ENCODE measurements at places on chromosomes 2 and 18. TPM values are rescaled to one million over a fixed set of nuclear protein-coding genes. Genes with fewer than 3 reads are reported as not detected.

Gene TMEM185B
- 39.3 TPM for total RNA-seq

Gene ASB18
- total RNA-seq, result not detected

Gene OSR1
- total RNA-seq, result not detected

Gene NETO1
- total RNA-seq, result not detected

Gene ABCA12
- not detected for total RNA-seq

Gene IL1RL2
- total RNA-seq, result not detected

Gene CTNNA2
- not detected for total RNA-seq

Gene LAMA1
- total RNA-seq, result not detected

Gene CCDC148
- not detected for total RNA-seq

Gene LYPD6
- not detected for total RNA-seq

Gene AGXT
- not detected for total RNA-seq

Gene VIT
- not detected for total RNA-seq

Gene SERPINB13
- total RNA-seq, result not detected

Gene NT5DC4
- total RNA-seq, result not detected

Gene INPP5D
- total RNA-seq, result 62.3 TPM

Gene SCN3A
- total RNA-seq, result not detected

Gene DES
- total RNA-seq, result not detected

Gene ACADL
- total RNA-seq, result not detected

Gene IL1R2
- total RNA-seq, result 0.97 TPM

Gene HOXD9
- total RNA-seq, result not detected

Gene KRTCAP3
- 7.5 TPM for total RNA-seq

Gene ARMC9
- total RNA-seq, result 2.5 TPM

Gene TNFAIP6
- total RNA-seq, result not detected

Gene CLEC4F
- not detected for total RNA-seq

Gene UGT1A4
- not detected for total RNA-seq

Gene HOXD12
- total RNA-seq, result not detected

Gene LANCL1
- total RNA-seq, result 35.1 TPM

Gene CCDC141
- 4.2 TPM for total RNA-seq

Gene TGFA
- total RNA-seq, result not detected

Gene LGALSL
- 2.6 TPM for total RNA-seq

Gene LONRF2
- 0.21 TPM for total RNA-seq

Gene FEZ2
- total RNA-seq, result 17.6 TPM

Gene ZSWIM2
- total RNA-seq, result not detected

Gene ST6GAL2
- not detected for total RNA-seq

Gene ANKRD62
- not detected for total RNA-seq

Gene LRPPRC
- 156 TPM for total RNA-seq

Gene PXDN
- total RNA-seq, result 2.0 TPM

Gene STK36
- total RNA-seq, result 17.9 TPM

Gene PTH2R
- 0.14 TPM for total RNA-seq

Gene LIMS3
- not detected for total RNA-seq

Gene TET3
- 23.5 TPM for total RNA-seq

Gene MRO
- not detected for total RNA-seq

Gene RAB17
- total RNA-seq, result not detected

Gene PRR30
- total RNA-seq, result not detected

Gene FAM161A
- 5.5 TPM for total RNA-seq

Gene TSPYL6
- not detected for total RNA-seq

Gene EMILIN1
- total RNA-seq, result 0.94 TPM

Gene ANKRD30BL
- not detected for total RNA-seq

Gene CDH7
- total RNA-seq, result not detected

Gene SLC30A3
- 1.7 TPM for total RNA-seq

Gene COL4A4
- total RNA-seq, result not detected

Gene ZNF385B
- total RNA-seq, result not detected

Gene ARHGAP25
- total RNA-seq, result 39.9 TPM

Gene NYAP2
- total RNA-seq, result not detected

Gene MEP1B
- not detected for total RNA-seq

Gene TNS1
- total RNA-seq, result 0.91 TPM

Gene NGEF
- 2.5 TPM for total RNA-seq

Gene TRABD2A
- total RNA-seq, result 67.9 TPM

Gene RUFY4
- not detected for total RNA-seq

Data from activated T-helper 2 cell treated with anti-CD3 and anti-CD28 coated beads, Interferon-gamma antibody, Interleukin-2, Interleukin-4, amounts not matched to agents 10 μg/mL and 5 μg/mL and 100 μg/mL, durations not matched to agents 14 hours and 24 hours and 36 hours (primary cell).